Activated CD8-positive, alpha-beta memory T cell treated with anti-CD3 and anti-CD28 coated beads, Interleukin-2, amount 10 ng/mL, durations not matched to agents 7 days and 5 days (primary cell): ENCODE measurements at places on chromosomes 5 and 9. TPM values are rescaled to one million over a fixed set of nuclear protein-coding genes. Genes with fewer than 3 reads are reported as not detected.

Gene PPP1R26
- total RNA-seq = 0.18 TPM

Gene SPATA31C1
- total RNA-seq = not detected

Gene SVEP1
- not detected for total RNA-seq

Gene KYAT1
- total RNA-seq = 20.6 TPM

Gene GDA
- total RNA-seq = not detected

- no peak for DNase-seq
Observed at GRCh38 chr9:95511616-95511931, 5.2 kb downstream of the PTCH1 start.

DNA sequence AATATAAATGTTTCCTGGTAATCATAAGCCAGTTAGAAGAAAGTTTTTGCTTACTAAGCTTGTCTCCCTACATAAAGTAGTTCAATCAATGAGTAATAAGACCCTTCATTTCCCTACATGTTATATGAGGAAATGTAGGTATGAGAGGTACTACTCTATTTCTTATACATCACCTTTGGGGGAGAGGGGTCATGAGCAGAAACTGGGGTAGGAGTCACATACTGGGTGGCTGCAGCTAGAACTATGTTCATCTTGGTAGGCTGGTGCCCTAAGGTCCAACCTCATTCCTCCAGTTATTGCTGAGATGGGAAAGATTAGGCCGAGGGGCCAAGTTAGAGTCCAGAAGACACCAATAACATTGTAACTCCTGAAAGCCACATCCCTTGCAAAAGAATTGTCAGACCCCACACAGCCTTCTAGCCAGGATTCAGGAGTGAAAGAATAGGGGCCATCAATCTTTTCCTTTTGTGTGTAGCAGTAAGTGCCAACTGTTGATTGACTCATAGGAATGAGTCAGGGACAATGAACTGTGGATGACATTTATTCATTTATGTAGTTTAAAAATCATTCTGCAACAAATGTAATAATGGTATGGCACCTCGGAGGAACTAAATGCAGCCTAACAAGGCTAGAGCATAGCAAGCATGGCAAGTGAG is 21.6 kb upstream of the SREK1 start:
- no peak for DNase-seq
